OCI-LY7 (cell line): ENCODE measurements at places on chromosomes 1 and 21.

DNA sequence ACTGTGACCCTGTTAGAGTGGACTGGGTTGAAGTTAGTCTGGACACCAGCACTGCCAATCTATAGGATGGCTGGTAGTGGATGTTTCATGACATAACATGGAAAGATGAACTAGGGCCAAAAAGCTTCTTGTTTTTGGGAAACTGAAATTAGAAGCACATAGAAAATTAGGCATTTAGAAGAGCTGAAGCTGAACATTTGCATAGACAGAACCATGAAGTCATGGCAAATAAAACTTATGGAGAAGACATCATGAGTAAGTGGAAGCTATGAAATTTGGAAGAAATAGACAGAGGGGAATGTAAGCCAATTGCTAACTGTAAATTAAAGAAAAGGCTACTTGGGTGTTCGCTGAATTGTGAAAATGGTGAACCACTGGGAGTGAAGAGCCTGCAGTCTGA is 2.7 kb upstream of the S100A11 start:
- DNase-seq, result no peak

GRCh38 chr1:107821340-107821739 is 143.6 kb downstream of the VAV3 start:
- no peak for DNase-seq

- no peak for DNase-seq
These were observed 53.9 kb upstream of the HSD17B7 start for GRCh38 chr1:162736633-162737067.

DNA sequence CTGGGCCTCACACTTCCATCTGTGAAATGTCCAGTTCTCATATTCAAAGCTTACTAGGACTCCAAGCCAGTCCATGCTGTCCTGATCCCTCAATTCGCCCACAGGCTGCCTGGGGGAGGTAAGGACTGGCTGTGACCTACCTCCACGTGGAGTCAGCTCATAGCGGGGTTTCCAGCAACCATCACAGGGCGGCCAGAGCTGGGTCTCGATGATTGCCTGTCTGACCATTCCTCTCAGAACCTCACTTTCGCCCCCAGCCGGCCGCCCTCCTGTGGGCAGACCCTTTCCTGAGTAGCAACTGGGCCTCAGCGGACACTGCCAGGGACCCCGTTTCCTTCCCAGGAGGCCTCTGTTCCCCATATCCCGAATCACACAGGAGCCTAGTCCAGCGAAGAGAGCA is 3.4 kb upstream of the RUNX3 start:
- no peak for DNase-seq

DNA sequence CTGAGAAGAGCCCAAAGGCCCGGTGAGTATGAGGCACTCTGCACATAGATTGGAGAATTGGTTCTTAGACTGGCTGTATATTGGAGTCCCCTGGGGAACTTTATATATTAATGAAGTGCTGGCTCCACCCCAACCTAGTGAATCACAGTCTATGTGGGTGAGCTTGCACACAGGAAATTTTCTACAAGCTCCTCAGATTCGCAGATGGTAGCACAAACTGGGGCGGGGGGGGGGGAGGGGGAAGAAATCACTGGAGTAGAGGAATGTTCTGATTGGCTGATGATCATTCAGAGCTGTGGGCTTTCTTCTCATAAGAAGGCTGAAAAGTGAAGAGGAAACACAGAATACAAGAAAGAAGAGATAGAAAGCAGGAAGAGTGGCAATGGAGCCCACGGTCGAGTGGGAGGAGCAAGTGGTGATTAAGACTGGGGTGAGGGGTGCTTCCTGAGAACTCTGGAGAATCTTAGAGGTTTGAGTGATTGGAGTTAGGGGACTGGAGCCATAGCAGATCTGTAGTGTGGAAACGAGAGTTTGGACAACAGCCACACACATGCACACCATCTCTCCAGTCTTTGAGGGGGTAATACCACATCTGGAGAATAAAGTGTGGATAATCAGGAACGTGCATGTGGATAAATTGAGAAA is 465.9 kb upstream of the DAB1 start:
- DNase-seq, result no peak
